ENCODE measurements at places on chromosomes 5 and 9.

GRCh38 chr5:37721447-37721871 is 118.4 kb downstream of the GDNF start:
- DNase-seq, result no peak

- DNase-seq, result no peak
These were observed 158.7 kb downstream of the CCDC171 start for GRCh38 chr9:15711531-15711930.

DNA sequence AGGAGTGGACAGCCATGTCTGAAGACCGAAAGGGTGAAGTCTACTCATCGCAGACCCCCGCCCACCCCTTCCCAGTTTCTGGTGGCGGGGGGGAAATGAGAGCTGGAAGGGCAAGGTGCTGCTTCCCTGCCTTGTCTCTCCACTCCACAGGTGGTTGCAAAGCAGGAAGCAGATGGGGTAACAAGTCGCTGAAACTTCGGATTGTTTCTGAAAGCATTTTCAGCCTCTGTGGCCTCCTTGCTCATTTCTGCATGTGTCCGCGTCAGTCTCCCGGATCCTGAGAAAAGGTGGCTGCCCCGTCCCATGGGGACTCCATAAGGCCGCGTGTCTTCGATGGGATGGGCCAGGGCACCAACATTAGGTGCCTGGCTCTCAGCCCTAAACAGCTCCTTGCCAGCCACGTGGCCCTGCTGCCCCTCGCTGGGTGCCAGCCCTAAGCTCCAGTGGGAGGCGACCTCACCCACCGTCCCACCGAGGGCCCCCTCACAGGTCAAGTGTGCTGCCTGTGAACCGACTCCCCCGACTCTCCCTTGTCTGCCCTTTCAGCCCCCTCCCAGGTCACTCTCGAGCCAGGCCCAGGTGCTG is 971 bp downstream of the PHYKPL start:
- DNase-seq, result no peak

- DNase-seq, result no peak
These were observed 253.9 kb upstream of the DMAC1 start for GRCh38 chr9:8053501-8053900.

DNA sequence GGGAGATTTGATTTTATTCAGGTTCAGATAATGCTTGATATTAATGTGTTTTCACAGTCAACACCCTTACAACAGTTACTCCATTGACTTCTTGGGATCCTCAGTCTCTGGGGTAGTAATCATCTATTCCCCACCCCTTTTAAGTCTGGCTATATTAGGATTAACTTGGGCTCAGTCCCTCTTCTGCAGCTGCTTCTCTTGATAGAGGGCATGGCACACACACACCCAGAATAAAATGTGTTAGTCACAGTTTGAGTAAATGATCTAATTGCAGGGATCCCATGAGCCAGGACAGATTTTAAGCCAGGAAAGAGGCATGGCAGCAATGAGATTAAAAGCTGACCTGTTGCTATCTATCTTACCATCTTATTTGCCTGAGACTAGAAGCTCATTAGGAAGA is 53.7 kb upstream of the VLDLR start:
- no peak for DNase-seq

DNA sequence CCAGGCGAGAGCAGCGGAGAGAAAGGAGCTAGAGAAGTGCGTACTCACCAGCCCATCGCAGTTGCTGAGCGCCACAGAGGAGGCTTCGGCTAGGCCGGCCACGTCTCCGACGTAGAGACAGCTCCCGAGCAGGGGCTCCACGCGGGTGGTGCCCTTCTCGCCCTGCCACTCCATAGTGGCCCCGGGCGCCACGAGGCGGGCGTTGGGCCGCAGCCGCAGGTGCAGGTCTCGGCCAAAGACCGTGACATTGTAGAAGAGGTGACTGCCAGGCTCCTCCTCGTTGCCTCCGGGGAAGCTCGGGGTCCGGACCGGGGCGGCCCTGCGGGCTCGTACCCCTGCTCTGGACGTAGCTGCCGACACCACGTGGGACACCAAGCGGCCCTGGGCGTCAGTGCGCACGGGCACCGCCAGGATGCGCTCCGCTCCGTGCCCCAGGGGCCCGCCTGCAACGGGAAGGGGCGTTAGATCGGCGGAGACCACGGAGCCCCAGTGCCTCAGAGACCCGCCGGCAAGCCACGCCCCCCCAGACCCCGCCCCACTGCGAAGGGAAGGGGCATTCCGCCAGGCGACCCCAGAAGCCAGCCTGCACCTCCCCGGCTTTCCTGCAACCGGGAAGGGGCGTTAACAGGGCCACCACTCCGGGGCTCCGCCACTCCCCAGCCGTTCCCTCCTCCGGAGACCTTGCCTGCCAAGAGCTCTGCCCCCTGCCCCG is 1.4 kb downstream of the ADAMTS2 start:
- no peak for DNase-seq

DNA sequence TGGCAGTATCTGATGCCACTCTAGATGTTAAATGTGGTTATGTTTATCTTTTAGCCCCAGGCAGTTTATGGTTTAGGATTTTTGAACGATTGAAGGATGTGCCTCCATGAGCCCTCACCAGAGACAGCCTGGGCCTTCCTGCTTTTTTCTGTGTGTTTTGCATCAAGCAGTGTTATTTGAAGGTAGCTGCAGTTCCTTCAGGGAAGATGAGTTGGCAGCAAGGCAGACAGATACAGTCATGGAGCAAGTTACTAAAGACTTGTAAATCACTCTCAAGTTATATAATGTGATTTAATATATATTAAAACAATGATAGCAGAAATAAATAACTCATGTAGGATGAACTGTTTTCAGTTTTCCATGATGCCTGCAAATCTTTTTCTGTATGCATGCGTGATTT is 204.9 kb downstream of the CD180 start:
- no peak for DNase-seq

GRCh38 chr5:171629628-171630349 is 155.8 kb upstream of the SMIM23 start:
- no peak for DNase-seq

DNA sequence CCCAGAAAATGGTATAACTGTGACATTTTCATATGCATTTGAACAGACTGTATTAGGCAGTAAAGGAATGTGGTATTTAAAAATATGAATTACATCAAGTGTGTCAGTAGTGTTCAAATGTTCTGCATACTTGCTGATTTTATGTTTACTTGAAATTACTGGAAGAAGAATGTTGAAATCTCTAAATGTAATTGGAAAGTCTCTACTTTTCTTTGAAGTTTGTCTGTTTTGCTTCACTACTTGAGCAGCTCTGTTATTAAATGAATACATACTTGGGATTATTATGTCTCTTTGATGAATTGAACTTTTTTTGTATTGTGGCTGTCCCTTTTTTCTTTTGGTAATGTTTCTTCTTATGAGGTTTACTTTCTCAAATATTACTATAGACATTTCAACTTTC is 205.6 kb downstream of the TAF11L14 start:
- DNase-seq, result no peak

GRCh38 chr5:140753561-140753960 is 32.4 kb upstream of the PCDHA1 start:
- no peak for DNase-seq

DNA sequence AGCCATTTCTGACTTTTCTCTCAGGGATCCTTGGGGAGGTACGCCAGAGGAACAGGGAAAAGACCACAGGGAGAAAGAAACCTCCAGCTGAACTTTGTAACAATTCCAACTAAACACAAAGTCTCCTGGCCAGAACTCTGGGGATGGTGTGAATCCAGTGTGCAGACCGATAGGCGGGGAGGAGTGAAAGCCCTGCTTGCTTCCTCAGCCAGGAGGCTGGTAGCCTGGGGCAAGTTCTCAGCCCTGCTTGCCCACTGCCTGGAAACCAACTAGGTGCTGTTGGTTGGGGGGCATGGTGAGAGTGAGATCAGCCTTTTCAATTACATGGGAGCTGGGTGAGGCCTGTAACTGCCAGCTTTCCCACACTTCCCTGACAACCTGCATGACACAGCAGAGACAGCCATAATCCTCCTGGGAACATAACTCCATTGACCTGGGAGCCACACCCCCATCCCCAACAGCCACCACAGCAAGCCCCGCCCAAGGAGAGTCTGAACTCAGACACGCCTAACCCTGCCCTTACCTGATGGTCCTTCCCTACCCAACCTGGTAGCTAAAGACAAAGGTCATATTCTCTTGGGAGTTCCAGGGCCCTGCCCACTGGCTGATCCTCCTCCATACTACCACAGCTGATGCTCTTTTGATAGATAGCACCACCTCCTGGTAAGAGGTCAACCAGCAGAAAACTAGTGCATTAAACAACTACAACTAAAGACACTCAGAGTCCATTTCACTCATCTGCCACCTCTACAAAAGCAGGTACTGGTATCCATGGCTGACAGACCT is 100.1 kb upstream of the TNFAIP8 start:
- no peak for DNase-seq

DNA sequence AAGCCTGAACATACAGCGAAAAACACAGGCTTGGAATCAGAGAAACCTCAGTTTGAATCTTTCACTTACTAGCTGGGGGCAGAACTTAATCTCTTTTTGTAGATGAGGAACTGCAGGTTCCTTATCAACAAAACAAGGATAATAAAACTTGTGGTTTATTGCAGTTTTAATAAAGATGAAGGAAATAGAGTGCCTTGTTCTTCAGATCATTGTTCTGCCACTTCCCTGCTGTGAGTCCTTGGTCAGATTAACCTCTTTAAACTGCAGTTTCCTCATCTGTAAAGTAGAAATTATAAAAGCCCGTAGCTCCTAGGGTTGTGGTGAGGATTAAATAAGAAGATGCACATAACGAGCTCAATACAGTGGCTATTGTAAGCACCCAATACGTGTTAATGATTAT is 57.4 kb downstream of the FEM1C start:
- DNase-seq, result no peak

DNA sequence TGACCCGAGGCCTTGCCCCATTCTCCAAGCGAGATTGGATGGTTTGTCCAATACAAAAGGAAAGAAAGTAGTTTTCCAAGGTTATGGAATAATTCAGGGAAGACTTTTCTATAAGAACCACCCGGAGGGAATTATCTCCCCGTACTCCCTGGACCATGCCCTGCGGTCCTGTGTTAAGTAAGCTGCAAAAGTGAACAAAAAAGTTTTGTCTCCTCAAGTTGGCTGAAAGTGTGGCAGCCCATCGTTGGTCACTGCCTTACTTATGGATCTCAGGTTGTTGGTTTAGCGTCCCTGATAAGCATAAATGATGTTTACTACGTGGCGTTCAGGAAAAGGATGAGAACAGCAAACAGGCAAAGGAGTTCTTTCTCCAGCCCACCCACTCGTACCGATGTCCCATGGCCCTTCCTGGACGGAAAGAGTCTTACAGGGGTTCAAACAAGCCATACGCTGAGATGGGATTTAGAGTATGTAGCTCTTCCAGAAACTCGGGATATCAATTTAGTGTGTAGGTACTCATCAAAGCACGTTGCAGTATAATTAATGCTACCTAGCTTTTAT is 413 bp upstream of the AUH start:
- DNase-seq, result no peak

GRCh38 chr5:156685481-156685880 is 164.6 kb upstream of the PPP1R2B start:
- no peak for DNase-seq

DNA sequence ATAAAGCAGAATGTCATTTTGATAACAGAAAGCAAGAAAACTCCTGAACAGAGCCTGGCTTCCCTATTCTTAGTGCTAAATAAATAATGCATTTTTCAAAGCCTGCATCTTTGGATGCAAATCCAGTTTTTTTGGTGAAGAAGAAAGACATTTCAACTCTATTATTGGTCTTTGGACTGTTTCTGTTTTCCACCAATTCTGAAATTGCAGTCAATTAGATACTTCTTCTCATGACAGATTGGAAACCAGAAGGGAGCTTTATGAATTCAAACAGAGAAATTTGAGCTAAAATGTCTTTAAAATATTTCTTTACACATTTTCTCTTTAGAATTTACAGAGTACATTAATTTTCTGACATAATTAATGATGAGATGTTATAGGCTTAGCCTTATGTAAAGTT is 189.8 kb downstream of the YTHDC2 start:
- no peak for DNase-seq

GRCh38 chr9:81979196-81979595 is 9.4 kb upstream of the SPATA31D1 start:
- no peak for DNase-seq

DNA sequence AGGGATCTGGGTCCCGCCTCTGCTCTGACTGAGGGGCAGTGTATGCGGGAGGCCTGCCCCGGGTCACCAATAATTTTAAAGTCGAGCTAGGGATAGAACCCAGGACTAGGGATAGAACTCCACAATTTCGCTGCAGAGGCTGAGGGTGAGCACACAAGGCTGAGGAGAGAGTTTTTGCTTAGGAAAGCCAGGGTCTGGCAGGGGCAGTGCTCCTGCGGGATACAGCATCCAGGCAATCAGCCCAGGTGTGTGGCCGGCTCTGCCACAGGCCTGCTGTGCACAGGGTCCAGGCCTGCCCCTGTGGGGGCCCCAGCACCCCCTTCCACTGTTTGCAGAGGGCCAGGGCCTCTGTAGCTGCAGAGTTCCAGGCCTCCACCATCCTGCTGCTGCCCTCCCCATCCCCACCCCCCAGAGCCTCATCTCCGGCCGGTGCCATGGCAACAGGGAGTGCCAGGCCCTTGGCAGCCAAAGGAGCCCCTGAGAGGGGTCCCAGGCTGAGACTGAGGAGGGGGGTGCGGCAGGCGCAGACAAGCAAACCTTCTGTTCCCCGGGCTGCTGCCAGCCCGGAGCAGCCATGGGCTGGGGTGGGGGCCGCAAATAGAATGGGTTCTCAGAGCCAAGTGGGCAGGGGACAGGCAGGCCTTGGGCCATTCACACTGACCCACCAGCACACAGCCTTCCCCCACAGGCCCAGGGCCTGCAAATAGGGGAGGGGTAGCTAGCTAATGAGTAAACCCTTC is 8.6 kb downstream of the PDGFRB start:
- DNase-seq, result no peak

DNA sequence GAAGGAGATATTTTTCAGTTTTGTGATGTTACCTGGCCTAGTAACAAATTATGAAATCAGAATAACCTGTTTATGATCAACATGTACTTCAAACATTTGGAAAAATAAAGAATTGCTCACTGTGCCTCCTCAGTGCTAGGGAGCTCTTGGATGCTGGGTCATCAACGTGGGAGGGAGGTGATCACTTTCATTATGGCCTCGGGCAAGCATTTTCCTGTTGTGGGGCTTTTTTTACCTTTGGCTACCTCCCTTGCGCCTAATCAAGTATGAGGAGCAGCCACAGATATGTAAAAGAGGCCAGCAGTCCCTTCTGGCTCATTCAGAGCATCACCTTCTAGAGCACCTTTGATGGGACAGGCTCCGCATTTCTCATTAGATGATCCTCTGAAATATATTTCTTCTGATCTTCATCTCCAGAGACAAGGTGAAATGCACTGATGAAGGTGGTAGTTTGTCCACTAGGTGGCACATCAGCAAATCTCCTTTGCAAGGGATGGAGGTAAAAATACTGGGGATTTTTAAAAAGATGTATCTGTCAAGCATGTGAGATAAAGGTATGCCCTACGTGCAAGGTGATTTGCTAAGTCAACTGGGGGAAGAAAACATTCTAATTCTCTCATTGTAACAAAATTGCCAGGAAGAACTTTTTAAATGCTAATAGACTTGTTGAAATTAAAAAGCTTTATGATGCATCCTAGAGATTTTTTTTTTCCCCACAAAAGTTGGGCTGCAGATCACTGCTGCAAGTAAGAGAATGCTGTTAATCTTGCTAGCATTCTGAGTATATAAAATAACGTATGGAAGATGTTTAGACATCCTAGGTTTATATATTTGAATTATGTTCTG is 218.2 kb downstream of the MAST4 start:
- no peak for DNase-seq
